ENCODE measurements at places on chromosomes 4 and X.

GRCh38 chr4:138673053-138673452, 342.5 kb upstream of the NOCT start:
- DNase-seq: no peak

- DNase-seq: peak; percentile 88
These were observed 349.9 kb upstream of the KLF3 start for GRCh38 chr4:38313999-38314561.

DNA sequence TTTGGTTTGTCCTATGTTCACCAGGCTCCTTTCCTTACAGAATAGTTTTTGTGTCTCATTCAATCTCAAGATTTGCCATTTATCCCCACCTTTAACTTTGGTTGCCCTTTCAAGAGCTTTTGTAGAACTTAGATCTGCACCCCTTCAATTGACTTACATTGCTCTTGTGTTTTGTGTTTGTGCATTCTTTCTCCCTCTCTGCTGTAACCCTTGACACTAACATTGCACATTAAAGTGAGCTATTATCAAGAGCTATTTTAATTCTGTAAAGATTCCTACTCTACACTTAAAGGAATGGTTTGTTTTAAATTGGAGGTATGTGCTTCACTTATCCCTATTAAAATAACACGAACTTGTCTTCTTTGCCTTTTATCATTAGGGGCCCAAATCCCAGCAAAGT, 65.3 kb downstream of the CDS1 start:
- no peak for DNase-seq

- DNase-seq: no peak
These were observed 24.0 kb downstream of the CD99 start for GRCh38 chrX:2715066-2715600.

- DNase-seq: no peak
These were observed 5.5 kb upstream of the SCRG1 start for GRCh38 chr4:173404296-173404865.

- DNase-seq: no peak
These were observed 30.7 kb upstream of the CLCN4 start for GRCh38 chrX:10126044-10126443.

DNA sequence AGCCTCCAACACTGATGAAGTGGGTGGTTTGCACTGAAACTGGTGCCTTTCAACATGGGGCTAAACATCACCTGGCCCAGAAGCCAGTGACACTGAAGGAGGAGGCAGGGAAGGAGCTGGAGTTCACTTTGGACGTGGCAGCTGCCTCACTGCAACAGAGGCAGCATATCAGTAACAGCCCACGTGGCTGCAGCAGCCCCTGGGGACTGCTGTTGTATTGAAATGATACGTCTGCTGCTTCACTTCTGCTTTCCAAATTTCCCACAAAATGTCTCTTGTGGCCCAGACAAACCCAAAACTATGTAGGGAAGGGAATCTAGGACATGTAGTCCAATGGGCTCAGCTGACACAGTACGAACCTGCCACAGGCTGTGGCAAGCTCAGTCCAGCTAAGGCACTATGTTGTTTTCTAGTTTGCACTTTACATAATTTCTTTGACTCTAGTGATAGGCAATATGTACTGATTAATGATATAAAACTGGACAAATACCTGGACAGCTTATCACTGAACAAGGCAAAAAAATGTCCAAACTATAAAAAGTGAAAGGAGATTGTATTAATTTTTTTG, 84.7 kb upstream of the RAPGEF2 start:
- DNase-seq: no peak

GRCh38 chrX:153685156-153685536, 2.6 kb upstream of the SLC6A8 start:
- no peak for DNase-seq

DNA sequence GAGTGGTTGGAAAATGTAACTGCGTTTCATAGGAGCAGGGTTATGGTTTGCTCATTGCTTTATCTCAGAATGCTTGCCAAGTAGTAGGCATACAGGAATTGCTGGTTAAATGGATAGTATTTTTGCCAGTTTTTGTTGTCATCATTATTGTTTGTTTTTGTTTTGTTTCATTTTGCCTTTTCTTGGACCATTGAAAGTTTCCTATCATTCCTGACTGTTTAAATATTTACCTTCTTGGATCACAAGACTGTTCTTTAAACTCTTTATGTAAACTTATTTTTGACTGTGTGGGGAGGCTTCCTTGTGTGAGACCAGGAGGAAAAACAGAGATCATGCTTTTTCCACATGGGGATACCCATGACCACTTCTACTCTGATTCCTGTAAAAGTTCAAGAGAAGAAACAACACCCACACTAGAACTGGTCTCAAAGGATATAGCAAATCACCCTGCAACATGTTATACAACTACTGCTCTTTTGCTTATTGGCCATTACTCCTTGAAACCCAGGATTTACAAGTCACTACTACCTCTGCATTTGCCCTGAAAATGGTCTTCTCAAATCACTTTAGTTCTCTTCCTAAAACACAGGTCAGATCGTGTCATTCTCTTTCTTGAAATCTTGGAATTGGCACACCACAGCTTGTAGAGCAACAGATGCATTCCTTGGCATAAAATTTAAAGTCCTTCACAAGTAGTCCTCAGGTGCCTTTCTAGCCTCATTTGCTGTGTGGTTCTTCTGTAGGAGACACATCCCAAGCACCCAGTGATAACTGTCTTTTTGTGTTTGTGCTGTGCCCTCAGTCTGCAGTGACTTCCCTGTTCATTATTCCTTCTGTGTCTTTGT, 51.3 kb downstream of the FNIP2 start:
- no peak for DNase-seq

GRCh38 chr4:17188547-17189400, 290.3 kb upstream of the LDB2 start:
- no peak for DNase-seq

DNA sequence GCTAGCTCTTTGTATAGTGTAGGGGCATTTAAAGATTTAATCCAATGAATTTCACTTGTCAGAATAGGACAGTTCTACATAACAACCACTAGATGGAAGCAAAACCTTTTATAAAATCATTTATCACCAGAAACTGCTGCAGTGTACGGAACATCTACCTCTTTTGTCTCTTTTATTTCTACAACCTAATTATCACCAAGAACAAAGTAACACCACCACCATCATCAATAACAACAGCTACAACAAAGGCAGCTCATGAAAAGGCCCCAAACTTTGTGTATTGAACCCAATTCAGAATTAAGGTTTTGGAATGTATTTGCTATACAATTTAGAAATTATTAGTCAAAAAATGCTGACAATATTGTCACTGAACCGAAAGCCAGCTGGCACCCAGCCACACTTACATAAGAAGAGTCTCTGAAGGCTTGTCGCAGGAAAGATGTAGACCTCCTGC, 260.9 kb upstream of the RPS6KA3 start:
- DNase-seq: peak; percentile 22

GRCh38 chr4:134720030-134720429, 518.4 kb upstream of the PABPC4L start:
- no peak for DNase-seq

Data from HT1080 (cell line).